ENCODE measurements at places on chromosomes 2 and 18.
A peak's percentile ranks its signal among the peaks of the same experiment; 100 is the strongest.

DNA sequence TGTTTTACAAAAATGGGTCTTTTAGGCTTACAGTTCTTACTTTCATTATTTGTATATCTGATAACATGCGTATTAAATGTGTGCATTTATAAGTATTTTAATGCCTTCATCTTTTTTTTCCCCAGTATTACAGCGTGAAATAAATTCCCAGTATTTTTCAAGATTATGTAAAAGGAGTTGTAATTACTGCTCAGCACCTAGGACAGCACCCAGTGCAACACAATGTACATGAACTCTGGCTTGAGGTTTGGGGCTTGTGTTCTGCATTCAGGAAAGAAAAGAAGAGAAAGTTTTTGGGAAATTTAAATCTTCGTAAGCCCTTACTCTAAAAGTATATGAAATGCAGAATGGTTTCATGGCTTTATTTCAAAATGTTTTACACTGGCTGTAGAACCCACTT, 16.7 kb downstream of the ZNF638 start:
- DNase-seq, result peak; percentile 6

GRCh38 chr2:105822186-105822585, 77.5 kb downstream of the NCK2 start:
- DNase-seq, result no peak

DNA sequence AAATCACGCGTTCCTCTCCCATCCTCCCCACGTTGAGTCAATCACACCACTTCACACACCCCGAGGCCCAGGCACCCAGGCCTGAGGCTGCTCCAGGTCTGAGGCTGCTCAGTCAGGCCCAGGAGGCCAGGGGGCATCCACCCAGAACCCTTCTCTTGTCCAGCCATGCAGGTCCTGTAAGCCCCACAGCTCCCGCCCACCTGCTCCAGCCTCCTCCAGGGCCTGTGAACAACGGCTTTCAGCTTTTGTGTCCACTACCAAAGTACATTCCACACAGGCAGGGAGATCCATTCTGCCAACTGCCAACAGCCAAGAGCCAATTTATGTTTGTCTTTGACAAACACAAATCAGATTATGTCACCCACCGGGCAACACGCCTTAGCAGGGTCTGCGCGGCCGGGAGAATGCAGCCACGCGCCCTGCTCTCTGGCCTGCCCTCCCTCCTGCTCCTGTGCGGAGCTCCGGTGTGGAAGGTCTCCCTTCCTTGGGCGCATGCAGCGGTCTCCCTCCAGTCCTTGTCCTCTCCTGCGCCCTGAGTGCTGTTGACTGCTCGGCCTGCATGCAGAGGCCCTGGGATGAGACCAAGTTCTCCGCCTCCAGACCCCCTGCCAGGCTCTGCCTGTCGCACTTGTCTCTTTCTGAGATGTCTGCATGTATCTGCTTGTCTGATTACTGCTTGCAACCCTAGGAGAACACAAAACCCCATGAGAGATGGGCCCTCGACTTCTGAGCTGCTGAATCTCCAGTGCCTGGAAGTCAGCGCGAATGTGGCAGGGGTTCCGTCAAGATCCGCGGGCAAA, 146.6 kb downstream of the ZNF516 start:
- no peak for DNase-seq

DNA sequence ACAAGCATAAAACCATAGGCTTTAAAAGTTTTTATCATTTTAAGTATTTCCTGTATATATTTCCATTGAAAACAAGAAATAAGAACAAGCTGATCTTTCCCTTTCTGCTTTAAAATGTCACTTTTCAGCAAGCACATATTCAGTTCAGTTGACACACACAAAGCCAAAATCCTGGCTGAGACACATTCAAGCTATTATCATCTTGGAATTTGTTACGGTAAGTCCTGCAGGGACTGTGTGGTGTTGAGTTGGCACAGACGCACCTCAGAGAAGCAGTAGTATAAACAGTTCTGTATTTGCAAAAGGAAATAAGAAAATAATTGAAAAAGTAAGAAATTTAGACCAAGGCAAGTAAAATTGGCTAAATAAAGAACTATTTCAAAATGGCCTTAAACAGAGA, 10.4 kb upstream of the DAW1 start:
- DNase-seq, result no peak

DNA sequence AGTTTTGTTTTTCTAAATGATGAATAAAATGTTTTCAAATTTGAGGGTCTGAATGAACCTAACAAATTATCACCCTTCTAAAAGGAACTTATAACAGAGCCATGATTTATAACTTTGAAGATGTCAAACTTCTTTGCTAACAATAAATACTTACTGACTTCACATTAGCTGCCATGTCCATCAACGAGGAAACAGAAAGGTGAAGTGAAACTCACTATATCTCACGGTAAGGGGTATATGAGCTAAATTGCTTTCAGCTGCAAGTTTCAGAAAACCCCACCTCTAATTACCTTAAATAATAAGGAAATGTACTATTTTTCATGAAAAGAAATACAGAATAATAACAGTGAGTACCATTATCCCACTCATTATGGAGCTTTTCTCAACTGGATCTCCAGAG, 350.8 kb upstream of the NT5C1B start:
- no peak for DNase-seq

DNA sequence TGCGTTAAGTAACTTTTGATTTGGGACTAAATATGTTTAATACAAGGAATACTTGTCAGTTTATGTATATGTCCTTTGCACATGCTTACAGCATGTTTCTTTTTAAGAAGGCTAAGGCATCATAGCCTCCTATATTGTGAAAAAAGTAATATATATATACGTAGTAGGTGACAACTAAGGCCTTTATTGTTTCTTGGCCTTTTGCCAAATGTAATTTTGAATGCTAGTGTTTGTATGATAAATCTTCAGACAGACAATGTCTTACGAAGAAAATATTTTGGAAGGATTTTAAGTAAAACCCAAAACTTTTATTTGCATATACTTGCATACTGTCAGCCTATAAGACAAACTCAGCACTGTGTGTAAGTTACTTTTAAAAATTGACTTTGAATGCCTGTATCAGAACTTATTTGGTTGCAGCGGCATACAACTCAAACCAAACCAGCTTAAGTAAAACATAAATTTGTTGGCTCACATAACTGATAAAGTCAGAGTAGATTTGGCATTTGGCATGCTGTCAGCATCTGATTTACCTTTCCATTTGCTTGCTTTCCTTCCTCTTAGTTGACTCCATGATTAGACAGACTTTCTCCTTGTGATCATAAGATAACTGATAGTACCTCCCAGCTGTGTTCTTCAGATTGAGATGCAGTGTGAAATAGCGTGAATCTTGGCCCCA, 24.4 kb downstream of the UBE2E3 start:
- DNase-seq, result no peak

DNA sequence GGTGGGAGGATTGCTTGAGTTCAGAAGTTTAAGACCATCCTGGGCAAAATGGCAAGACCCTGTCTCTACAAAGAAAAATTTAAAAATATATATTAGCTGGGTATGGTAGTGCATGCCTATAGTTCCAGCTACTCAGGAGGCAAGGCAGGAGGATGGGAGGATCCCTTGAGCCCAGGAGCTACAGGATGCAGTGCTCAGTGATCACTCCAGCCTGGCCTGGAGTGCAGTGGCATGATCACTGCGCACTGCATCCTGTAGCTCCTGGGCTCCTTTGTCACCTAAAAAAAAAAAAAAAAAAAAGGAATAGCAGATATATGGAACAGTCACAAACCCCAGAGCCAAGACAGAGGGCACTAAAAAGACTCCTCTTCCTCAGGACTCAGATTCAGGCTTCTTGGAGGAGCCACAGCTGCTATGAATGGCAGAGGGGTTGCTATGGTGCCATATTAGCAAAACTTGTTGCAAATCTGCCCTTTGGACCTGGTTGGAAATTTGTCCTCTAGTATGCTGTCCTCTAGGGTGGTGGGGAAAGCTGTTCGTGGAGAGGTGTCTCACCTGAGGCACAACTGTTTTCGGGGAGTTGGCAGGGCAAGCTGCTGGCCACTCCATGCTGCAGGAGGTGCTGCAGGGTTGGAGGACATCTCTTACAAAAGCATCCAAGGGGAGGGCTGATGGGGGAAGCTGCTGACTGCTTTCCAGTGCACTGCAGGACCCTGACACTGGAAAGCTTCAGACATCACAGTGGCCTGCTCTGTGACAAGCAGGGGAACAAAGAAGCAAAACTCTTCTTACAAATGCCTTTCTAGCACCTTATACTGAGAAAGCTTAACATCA, 22.7 kb downstream of the CYP20A1 start:
- DNase-seq, result no peak

DNA sequence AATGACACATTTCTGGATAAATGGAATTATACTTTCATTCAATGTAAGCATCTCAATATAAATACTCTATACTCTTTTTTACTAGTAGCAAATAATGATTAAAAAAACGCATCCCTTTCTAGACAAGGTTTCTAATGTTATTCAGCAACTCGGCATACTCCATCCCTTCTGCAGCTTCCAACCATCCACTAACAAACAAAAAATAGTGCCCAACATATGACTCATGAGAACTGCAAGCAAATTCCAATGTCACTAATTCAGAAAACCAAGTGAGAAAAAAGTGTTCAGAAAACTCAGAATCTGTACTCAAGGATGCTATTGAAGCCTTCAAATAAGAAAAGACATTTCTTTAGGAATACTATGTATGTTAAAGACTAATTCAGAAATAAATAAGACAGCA, 140.0 kb downstream of the BAZ2B start:
- no peak for DNase-seq

- DNase-seq, result no peak
Measured at GRCh38 chr2:134190062-134190806, 63.6 kb upstream of the MGAT5 start.

GRCh38 chr18:67510831-67511230, 5.7 kb downstream of the DSEL start:
- DNase-seq, result no peak

DNA sequence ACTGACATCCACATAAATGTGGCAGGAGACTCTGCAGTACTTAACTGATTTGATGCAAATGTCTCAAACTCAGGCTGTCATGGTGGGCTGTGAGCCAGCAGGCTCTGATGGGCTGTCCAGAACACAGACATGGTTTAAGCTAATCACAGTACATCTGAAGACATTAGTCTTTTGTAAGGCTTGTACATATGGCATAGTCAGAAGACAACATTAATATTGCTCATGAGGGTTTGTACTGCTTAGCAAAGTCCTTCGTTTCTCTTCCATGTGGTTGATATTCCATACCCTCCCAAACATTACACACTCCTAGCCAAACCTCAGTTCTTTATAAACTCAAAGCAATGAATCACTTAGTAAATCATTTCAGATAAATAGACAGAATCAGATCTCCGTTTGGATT, 330.6 kb downstream of the RND3 start:
- DNase-seq, result no peak

GRCh38 chr2:70124983-70125480, 37.8 kb downstream of the PCBP1 start:
- DNase-seq, result no peak

DNA sequence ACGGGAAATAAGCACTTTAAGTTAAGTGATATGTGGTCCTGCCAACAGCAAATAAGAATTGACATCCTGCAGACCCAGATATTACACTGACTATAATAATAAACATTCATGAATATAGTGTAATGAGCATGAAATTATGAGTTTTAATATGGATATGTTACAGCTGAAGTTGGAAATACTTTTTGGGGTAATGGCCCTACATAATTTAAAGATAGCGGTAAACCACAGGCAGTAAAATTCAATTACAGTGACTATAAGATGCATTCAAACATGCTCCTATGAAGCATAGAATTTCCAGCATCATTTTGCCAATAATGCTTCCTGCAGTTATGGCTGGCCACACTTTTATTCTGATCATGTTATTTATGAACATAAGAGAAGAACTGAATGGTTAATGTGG, 49.4 kb upstream of the LRRTM4 start:
- DNase-seq, result no peak

GRCh38 chr2:169979025-169979424, 151.8 kb downstream of the UBR3 start:
- no peak for DNase-seq

DNA sequence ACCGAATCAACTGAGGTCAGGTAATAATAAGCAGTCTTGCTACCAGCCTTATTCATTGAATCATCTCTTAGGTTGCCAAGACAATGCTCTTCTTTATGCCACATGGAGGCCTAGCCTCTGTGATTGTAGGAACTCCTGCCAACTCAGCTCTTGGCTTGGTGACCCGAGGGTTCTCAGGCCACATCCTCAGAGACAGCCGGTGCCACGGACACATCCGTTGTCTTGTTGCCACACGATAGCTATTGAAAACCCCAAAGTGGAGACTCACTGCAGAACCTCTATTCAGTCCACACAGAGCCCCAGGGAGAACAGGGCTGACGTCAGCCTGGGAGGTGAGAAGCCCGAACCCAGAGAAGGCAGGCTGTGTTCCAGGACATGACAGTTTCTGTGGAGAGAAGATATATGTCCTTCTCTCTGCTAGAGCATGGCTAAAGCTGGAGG, 53.5 kb upstream of the TGFA start:
- DNase-seq, result no peak

- DNase-seq, result no peak
Measured at GRCh38 chr2:236172255-236173035, 4.3 kb upstream of the GBX2 start.

- DNase-seq, result no peak
Measured at GRCh38 chr18:41537666-41538065, 417.4 kb upstream of the PIK3C3 start.

DNA sequence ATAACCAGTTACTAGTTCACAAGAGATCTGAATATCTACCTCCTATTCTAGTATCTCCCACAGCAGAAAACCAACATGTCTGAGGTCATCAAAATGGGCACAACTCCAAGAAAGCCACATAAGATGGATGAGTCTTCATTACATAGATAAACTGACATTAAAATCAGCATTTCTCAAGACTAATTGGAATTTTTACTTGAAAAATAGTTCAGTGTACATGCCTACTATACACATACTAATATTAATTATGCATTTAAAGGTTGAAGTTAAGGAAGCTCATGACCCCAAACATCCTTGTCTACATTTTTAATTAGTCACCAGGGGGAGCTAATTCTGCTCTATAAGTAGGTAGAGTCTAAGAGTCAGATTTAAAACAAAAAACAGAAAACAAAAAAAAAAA, 41.9 kb downstream of the ZNF521 start:
- peak; percentile 49 for DNase-seq

DNA sequence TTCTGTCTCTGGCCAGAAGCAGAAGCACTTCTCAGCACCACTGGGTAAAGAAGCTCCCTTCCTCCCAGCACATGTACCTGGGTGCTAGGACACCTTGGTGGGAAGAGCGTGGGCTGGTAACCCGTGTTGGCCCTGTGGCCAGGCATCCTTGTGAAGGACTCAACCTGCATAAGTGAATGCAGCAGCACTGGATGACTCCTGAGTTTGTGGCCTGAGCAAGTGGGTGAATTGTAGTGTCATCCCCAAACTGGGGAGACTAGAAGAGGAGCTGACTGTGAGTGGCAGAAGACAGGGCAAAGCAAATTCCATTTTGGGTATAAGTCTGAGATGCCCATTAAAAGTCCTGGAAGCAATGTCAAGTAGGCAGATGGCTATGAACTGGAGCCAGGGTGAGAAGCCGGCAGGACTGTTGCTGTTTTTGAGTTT, 63.4 kb downstream of the STAT1 start:
- no peak for DNase-seq
